ENCODE measurements at places on chromosomes 5 and 9.

GRCh38 chr5:19855453-19855852, 132.5 kb downstream of the CDH18 start:
- DNase-seq, result no peak

DNA sequence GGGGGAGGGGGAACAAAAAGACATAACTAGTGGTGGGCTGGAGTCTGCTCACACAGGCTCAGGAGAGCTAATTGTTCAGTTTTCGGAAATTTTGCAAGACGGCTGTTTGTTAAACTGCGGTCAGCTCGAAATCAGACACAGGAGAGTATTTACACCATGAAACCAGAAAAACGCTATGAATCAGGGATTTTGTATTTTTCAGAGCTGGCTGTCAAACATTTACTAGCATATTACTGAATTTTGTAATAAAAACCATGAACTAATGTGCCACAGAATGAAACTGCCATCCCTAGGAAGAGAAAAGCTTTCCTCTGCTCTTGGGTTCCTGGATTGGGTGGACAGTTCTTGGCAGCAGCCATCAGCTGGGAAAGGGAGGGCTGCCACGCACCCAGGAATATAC, 45.3 kb downstream of the TRPM3 start:
- DNase-seq, result no peak

DNA sequence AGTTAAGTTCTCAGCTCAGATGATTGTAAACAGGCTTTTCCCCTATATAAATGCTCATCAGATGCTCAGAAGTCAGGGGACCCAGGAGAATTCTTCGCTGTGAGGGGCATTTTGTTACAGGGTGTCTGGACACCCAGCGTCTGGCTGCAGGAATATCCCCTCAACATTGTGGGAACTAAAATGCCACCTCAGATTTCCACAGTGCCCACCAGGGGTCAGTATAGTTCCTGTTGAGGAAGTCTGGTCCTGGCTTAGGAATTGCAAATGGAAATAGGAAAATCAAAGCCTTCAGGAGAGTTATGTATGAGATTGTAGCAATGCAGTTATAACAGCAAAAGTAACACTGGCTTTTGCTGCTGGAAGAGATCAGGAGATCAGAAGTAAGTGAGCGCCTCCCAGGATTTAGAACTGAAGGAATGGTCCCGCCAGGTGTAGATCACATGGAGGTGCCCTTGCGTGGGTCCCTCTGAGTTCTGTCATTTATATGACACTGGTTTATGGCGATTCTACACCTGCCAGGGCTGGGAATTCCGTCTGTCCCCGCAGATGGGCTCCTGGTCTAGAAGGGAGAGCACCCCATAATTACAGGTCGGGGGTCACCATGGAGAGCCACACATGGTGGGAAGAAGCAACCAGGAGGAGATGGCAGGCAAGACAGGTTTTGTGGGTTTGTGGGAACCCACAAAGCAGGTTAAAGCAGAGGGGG, 47.1 kb upstream of the CTSL start:
- DNase-seq, result no peak

DNA sequence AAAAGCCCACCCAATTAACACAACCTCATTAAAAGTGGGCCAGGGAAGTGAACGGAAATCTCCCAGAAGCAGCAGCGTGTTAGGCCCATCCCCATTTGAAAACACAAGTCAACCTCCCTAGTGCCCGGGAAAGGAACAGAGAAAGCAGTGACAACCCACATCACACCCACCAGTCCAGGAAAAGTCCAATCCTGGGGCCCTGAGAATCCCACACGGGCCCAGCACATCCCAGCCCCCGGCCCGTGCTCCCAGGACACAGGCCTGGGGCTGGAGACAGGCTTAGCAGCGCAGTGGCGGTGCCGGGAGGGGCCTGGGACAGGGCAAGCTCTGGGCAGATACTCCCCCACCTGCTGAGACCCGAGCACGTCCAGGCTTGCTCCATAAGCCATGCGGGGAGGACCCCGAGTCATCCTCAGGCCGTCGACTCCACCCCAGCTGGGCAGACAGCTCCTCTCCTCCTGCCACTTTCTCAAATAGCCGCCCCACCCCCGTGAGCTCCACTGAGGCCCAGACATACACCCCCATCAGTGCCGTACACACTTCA, 101.0 kb downstream of the KCNT1 start:
- no peak for DNase-seq

DNA sequence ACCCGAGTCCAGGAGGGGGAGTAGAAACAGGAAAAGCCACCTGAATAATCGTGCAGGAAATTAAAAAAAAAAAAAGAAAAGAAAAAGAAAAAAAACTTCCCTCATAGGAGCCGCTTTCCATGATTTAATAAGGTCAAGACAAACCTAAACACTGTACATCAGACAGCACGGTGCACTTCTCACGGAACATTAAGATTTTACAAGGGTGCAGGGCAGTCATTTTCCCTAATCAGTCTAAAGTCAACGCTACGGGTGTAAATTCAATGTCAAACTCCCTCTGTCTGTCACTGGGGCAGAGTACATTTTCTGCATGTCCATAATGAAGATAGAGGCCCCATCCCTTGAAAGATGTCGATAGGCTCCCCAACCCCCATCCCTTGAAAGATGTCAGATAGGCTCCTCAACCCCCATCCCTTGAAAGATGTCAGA, 139.7 kb downstream of the TSSK1B start:
- DNase-seq, result no peak

- DNase-seq, result no peak
Measured at GRCh38 chr5:111530298-111530740, 18.0 kb upstream of the STARD4 start.

DNA sequence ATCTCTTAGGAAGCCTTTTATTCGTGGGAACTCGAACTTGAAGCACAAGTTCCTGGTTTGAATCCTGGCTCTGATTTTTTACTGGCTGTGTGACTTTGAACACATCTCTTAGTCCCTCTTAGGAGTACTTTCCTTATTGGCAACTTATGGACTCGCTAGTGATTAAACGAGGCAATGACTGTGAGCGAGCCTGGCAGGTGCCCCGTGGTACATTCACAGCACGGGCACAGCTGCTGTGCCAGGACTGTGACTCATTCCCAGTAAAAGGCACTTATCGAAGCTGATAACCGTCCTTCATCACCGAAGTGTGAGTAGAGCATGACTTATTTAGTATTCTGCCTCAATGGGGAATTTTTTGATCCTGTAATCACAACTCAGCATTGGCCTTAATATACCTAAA, 22.7 kb downstream of the CFAP90 start:
- DNase-seq, result no peak

GRCh38 chr5:156802501-156802900, 47.6 kb upstream of the PPP1R2B start:
- DNase-seq, result no peak

GRCh38 chr5:96344678-96345577, 88.1 kb downstream of the PCSK1 start:
- no peak for DNase-seq

- DNase-seq, result no peak
Measured at GRCh38 chr5:9094582-9094981, 451.3 kb downstream of the SEMA5A start.

DNA sequence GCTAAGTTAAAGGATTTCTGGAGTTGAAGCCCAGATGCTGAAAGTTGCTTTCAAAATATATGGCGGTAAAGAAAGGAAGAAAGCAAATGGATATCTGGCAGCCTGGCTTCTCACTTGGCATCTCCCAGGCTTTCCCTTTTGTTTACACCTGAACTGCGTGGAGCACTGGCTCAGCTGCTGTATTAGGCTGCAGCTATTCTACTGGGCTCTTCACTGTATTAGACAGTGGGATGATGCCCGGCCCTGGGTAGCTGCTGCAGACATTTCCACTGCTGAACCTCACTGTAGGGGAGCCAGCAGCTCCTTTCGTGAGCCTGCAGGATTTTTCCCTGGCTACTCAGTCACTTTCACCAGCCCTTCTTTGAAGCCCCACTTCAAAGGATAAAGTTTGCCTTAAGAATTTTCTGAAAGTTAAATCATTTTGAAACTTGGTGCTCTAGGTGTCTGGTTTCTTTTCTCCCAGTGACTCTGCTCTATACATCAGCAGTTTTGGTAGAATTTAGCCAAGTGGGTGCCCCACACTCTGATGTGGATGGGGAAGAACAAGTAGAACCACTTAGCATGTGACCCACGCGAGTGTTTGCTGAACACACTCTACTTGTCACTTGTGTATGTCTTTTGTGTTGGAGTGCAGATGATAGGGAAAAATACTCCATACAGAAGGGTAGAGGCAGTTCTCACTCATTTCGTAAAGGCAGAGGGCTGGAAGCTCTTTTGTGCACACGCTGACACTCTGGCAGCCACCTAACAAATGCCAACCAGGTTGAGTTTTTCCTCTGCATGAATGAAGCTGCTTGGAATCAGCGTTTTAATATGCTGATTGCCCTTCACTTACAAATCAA, 49.9 kb downstream of the C9orf152 start:
- DNase-seq, result no peak

- no peak for DNase-seq
Measured at GRCh38 chr5:126742425-126742824, 34.5 kb upstream of the LMNB1 start.

DNA sequence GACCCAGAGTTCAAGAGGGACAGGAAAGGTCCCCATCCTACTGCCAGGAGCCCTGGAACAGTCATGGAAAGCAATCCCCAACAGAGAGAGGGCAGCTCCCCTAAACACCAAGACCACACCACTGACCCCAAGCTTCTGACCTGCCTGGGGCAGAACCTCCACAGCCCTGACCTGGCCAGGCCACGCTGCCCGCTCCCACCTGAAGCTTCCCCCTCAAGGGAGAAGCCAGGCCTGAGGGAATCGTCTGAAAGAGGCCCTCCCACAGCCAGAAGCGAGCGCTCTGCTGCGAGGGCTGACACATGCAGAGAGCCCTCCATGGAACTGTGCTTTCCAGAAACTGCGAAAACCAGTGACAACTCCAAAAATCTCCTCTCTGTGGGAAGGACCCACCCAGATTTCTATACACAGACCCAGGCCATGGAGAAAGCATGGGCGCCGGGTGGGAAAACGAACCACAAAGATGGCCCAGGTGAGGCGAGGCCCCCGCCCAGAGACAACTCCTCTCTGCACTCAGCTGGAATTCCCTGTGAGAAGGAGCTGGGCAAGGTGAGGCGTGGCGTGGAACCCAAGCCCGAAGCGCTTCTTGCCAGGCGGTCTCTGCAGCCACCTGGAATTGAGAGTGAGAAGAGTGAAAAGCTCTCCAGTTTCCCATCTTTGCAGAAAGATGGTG, 31.6 kb downstream of the CD180 start:
- no peak for DNase-seq

- no peak for DNase-seq
Measured at GRCh38 chr5:131977212-131977604, 31.7 kb upstream of the MEIKIN start.

DNA sequence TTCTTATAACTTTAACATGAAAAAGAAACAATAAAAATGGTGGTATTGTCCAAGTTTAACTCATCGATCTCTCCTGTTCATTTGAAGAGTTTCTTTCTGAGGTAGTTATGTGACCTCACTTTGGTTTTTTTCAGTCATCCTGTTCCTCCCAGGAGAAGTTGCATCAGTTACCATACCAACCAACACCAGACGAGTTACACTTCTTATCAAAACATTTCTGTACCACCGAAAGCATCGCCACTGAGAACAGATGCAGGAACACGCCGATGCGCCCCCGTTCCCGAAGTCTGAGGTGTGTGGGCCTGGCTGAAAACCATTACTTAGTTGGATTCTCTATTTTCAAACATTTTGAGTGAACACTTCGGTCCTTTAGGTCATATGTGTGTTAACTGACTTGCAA, 96.3 kb downstream of the CD180 start:
- no peak for DNase-seq

DNA sequence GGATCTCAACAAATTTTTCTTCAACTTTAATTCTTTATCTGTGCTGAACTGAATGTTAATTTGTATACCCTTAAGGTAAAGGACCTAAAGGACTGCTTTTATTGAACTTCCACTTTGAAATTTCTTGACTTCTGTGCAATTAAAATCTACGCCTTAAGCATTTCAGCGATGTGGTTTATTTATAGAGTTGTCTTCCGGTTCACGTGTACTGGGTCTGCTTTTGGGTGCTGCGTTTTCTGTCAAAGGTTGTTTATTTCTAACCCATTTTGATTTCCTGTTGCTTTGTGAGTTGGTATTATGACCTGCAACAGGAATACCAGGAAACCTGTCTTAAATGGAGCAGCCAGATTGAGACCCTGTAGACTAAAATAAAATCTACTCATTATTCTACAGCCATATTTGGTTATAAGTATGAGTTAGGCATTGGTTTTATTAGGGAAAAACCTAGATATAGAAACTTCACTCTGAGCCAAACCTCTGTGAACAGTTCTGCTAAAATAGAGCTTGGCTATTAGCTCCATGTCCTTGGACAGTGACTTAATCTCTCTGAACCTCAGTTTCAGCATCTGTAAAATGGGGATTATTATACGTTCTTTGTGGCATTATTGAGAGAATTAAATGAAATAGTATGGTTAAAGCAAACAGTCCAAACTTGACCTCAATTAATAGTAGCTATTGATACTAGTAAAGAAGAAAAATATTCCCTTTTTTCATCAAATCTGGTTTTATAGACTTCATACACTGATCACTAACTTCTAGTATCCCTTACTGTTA, 3.5 kb downstream of the MRRF start:
- no peak for DNase-seq

GRCh38 chr5:25515525-25515924, 870.7 kb upstream of the CDH10 start:
- DNase-seq, result no peak

All from dorsolateral prefrontal cortex (tissue), 122 donors.